ENCODE measurements at places on chromosomes 6 and 20.

DNA sequence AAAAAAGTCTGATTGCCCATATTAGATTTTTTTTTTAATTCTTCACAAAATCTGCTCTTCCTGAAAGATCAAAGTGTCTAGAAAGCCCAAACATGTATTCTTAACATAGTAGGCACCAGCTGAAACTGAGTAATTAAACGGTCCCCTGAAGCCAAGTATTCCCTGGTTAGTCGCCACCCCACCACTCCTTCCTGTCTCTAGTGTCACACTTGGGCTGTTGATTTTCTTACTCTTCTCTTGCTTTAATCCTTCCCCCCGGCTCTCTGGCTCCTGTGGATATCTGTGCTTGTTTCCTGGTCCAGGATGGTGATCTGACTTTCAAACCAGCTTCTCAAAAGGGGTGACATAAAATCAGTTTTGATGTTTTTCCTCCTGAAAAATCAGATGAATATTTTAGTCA lies 162.9 kb downstream of the QKI start:
- no peak for DNase-seq

DNA sequence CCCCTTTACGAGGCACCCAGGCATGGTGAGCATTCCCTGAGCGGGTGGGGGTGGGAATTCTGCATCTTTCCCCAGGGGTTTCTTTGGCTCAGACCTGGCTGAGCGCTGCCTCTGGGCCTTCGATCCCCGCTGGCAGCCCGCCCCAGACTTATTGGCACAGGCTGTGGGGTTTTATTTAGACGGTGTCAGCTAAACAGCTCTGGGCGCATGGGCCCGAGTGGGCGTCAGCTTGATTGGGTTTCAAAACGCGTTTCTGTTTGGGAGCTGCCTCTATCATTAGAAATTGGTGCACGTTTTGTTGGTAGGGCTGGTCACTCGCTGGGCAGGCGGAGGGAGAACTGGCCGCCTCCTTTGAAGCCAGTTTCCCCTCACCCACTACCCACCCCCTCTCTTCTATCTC lies 21.0 kb downstream of the PMEPA1 start:
- DNase-seq = no peak

DNA sequence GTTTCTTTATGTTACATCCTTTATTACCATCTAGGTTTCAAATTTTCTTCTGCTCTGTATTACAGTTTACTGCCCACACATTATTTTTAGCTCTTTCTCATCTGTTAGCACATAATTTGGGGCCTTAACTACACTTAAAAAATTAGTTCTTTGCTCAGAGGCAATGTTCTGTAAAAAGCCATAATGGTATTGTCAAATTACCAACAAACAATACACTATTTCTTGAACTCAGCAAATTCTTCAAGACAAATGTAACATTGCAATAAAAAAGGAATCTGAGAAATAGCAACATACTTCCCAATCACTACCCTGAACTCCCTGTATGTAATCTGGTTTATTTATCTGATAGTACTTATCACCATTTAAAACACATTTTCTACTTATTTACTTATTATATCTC lies 448.6 kb upstream of the OPRM1 start:
- DNase-seq = no peak

- no peak for DNase-seq
Measured at GRCh38 chr6:25311331-25311840, 32.2 kb downstream of the CARMIL1 start.
